ENCODE measurements at places on chromosomes 1 and 21. TPM values are rescaled to one million over a fixed set of nuclear protein-coding genes. Genes with fewer than 3 reads are reported as not detected.

DNA sequence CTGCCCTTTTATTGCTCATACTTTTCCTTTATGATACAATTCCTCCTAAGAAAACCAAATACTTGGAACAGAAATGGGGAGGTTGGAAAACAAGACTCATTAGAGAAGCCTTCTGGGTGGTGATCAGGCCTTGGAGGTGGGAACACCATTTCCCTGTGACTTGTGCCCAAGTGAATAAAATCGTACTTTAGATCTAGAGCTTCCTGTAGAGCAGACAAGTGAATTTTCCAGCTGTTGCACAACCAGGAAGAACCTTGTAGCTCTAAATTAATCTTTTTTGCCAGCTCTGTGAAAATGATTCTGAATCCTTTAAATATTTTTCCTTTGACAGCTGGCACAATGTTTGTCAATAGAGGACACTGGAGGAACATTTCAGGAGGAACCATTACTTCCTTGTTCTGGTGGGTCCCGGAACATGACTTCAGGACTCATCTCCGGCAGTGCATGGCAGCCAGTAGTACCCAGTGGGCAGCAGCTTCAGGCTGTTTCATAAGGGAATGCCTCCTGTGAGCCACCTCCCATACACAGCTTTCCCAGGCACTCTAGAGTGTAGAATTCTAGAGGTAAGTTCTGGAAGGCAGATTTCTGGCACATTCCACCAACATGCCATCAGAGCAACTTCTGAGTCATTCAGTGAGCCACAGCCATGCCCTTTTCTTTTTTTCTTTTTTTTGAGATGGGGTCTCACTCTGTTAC lies 5.5 kb upstream of the SNAPIN start:
- no peak for DNase-seq
- no peaks in the 10 kb centered on the region for H3K27me3 ChIP-seq
- no peak overlapping the region for H3K27ac ChIP-seq

GRCh38 chr1:32241001-32241763 lies 5.8 kb upstream of the FAM167B start:
- peak; percentile 33 for DNase-seq
- no peaks in the 10 kb centered on the region for H3K27me3 ChIP-seq
- H3K4me3 ChIP-seq: peak overlapping the region; percentile 78
- H3K36me3 ChIP-seq: no peaks in the 10 kb centered on the region
- H3K4me1 ChIP-seq: peaks cover 38% of the 10 kb centered on the region

DNA sequence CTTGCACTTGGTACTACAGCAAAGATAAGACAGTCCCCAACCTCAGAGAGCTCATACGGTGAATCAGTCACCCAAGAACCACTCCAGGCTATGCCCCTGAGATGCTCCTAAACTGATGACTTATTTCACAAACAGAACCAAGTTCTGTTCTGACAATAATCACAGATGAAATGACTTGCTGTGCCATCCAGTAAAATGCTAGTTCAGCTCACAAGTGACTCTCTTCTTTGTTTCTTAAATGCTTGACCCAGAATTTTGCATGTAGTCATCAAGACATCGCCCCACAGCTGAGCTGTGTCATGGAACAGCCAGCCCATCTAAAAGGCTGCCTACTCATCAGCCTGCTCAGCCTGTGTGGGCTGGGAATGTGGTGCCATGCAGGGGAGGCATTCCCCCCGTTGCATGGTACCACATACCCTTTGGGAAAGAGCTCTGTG lies 6.1 kb upstream of the SLC19A2 start:
- H3K36me3 ChIP-seq: no peaks in the 10 kb centered on the region
- DNase-seq: no peak
- H3K4me3 ChIP-seq: no peak overlapping the region
- no peak overlapping the region for H3K27ac ChIP-seq
- H3K27me3 ChIP-seq: peaks cover 3% of the 10 kb centered on the region
- peaks cover 22% of the 10 kb centered on the region for H3K4me1 ChIP-seq

- no peak overlapping the region for H3K27ac ChIP-seq
- no peaks in the 10 kb centered on the region for H3K27me3 ChIP-seq
- H3K4me1 ChIP-seq: peaks cover 14% of the 10 kb centered on the region
- H3K4me3 ChIP-seq: no peak overlapping the region
- no peak for DNase-seq
Observed at GRCh38 chr1:184905601-184906322, 68.5 kb downstream of the NIBAN1 start.

GRCh38 chr1:41493117-41493536 lies 8.6 kb upstream of the EDN2 start:
- no peaks in the 10 kb centered on the region for H3K36me3 ChIP-seq
- H3K27me3 ChIP-seq: peaks cover 14% of the 10 kb centered on the region
- no peak overlapping the region for H3K27ac ChIP-seq
- peaks cover 8% of the 10 kb centered on the region for H3K4me1 ChIP-seq
- H3K4me3 ChIP-seq: no peak overlapping the region

DNA sequence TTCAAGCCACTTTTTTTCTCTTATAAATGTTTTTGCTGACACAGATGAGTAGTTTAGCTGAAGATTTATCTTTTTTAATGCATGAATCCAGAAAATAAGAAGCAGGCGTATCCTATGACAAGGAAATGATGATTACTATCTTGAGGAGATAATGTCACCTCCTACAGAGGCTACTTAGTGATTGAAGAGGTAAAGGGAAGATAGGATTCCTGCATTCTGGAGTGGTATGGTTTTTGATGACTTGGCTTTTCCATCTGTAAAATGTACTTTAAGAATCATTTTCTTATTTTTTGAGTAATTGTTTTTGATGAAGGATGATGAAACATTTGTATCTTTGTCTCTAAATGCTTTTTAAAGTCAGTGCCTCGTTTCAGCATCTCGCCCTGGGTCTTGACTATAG lies 122.9 kb downstream of the SPATA46 start:
- no peaks in the 10 kb centered on the region for H3K36me3 ChIP-seq
- no peak overlapping the region for H3K27ac ChIP-seq
- no peak overlapping the region for H3K4me3 ChIP-seq
- H3K27me3 ChIP-seq: peaks cover 6% of the 10 kb centered on the region
- DNase-seq: no peak

DNA sequence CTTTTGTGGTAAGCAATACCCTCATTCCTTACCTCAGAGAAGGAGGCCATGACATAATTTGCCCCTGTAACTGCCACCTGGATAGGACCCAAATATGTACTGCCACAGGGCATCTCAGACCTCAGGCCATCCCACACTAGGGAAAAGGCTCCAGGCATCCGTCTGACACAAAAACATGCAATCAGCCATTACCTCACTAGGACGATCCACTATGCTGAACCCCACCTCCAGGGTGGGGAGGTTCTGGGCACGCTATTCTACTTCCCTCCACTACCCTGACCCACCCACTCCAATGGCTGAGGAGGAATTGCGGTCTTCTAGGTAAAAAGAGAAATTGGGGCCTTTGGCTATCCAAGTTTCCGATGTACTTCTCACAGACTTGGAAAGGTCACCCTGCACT lies 53.6 kb downstream of the ERI3 start:
- DNase-seq: no peak
- H3K4me1 ChIP-seq: peaks cover 31% of the 10 kb centered on the region
- no peak overlapping the region for H3K27ac ChIP-seq
- H3K27me3 ChIP-seq: no peaks in the 10 kb centered on the region

Gene TOR3A
- total RNA-seq: 43.9 TPM
